Uterus (tissue), 4 donors: ENCODE measurements at places on chromosomes 7 and 10. TPM values are rescaled to one million over a fixed set of nuclear protein-coding genes. Genes with fewer than 3 reads are reported as not detected.

Gene TBC1D12
- total RNA-seq, result 7.2 TPM

Gene CNTNAP2
- total RNA-seq, result 16.0 TPM

Gene PDE6C
- not detected for total RNA-seq

Gene AKR1C3
- 10.0 TPM for total RNA-seq

Gene NANOS1
- 2.7 TPM for total RNA-seq

Gene ADRA2A
- 0.26 TPM for total RNA-seq

Gene GIMAP6
- 37.3 TPM for total RNA-seq

Gene FXYD4
- not detected for total RNA-seq

Gene CTTNBP2
- total RNA-seq, result 25.9 TPM

Gene ICA1
- total RNA-seq, result 33.0 TPM

Gene CDC14C
- total RNA-seq, result not detected

Gene NEBL
- total RNA-seq, result 1.2 TPM

Gene NODAL
- not detected for total RNA-seq

Gene SPDYE1
- not detected for total RNA-seq

Gene FAM25A
- not detected for total RNA-seq

Gene TFPI2
- total RNA-seq, result 10.5 TPM

Gene TMEM270
- 1.1 TPM for total RNA-seq

Gene ASB4
- total RNA-seq, result not detected

Gene OR13A1
- not detected for total RNA-seq

Gene TRIM73
- under 0.01 TPM for total RNA-seq

Gene ANKRD7
- total RNA-seq, result not detected

Gene PON3
- 10.6 TPM for total RNA-seq

Gene WDFY4
- 5.2 TPM for total RNA-seq

Gene HSPB1
- 28.8 TPM for total RNA-seq

Gene NEUROG3
- not detected for total RNA-seq

Gene SPDYE9
- total RNA-seq, result not detected

Gene STEAP1
- 9.4 TPM for total RNA-seq

Gene POLR2J2
- total RNA-seq, result 33.5 TPM
